ENCODE measurements at places on chromosomes 4 and X. TPM values are rescaled to one million over a fixed set of nuclear protein-coding genes. Genes with fewer than 3 reads are reported as not detected.

Gene PDLIM3
- 0.11 TPM for polyA plus RNA-seq

Gene RNF212
- polyA plus RNA-seq = 2.9 TPM

Gene PPEF1
- not detected for polyA plus RNA-seq

Gene NXF2B
- not detected for polyA plus RNA-seq

GRCh38 chrX:150533863-150534262 is 34.6 kb upstream of the MTM1 start:
- DNase-seq = no peak

Gene GNPDA2
- polyA plus RNA-seq = 9.2 TPM

Measured in BJ (cell line).